ENCODE measurements at places on chromosomes 6 and 20. TPM values are rescaled to one million over a fixed set of nuclear protein-coding genes. Genes with fewer than 3 reads are reported as not detected.

DNA sequence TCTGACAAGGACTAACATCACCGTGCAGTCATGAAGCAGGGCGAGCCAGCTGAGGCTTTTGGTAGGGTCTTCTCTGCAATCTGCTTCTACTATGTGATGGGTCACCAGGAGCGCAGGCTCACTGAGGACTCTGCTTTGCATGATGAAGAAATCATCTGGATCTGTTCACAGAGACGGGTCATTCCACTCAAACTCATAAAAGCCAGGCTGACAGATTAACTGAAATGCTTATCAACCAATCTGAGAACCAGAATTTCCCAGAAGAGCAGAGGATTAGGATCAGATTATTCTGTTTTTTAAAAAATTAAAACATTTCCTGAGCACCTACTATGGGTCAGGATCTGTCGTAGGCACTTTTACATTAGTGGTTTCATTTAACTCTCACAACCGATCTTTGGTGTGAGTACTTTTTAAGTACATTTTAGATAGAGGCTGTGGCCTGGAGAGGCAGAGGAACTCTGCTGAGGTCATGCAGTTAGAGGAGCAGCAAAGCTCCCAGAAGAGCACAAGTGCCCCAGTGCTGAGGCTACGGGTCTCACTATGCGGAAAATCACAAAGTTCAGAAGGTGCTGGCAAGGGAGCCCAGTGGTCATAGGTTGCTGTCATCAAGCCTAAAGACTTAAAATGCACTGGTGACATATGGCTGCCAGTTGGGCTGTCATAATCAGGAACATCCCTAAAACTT lies 109.1 kb downstream of the BACH2 start:
- DNase-seq, result no peak

Gene SNAP91
- polyA plus RNA-seq, result 1.3 TPM

DNA sequence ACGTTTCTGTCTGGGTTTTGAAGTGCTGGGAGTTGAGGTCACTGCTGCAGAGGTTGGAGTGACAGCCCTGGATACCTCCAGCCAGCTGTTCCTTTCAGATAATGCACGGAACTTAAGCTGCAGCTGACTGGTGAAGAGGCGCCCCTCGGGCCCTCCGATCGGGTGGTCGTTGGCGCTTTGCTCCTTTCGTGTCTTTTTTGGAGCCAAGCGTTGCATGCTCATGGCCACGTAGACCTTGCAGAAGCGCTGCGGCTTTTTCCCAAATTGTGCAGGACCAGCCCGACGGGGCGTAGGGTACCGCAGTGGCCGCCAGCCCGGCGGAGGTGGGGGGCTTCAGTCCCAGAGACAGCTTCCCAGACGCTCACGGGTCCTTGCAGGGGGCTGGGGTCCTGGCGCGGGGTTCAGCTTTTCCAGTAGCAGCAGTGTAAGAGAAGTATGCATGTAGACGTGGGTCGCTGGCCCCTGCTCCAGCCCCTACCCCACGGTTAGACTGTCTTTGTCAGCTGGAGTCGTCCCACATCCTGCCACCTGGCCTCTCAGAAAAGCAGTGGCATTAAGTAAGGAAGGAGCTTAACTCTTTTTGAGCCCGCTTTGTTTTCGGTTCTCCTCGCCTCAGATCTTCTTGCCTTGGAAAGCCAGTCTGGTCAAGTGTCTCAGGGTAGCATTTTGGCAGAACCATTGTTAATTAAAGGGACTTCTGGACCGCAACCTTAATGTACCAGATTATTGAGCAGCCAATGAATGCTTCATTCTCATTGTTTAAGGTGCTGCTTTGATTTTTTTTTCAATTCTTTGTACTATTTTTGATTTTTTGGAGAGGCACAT lies 838 bp downstream of the TNFAIP3 start:
- DNase-seq, result peak; percentile 39

DNA sequence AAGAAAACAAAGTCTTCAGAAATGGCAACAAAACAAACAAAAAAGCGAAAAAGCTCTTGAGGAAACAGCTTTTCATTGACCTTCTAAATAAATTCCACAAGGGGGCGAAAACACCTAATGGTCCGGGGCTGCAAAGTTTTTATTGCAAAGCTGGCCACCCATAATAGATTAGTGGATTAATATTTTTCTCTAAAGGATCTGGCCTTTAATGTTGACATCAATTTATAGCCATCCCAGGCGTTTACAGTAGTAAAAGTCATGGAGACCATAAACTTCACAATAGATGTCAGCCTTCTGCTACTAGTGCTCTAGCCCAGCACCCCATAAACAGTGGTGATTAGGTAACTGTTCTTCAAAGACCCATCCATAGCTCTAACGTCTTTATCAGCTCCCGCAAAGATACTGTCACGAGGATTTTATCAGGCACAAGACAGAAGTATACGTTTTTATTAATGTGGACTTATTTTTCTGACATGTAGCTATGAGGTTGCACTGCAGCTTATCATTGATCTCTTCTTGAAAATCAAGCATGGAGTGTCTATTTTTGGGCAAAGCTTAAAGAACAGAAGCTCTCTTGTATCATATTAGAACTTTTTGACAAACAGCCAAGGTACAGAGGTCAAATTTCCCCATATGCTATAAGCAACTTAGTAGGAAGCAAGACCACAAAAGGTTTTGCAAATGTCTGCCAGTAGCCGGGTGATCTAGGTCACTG lies 4.7 kb downstream of the CITED2 start:
- DNase-seq, result no peak

Gene BIRC7
- not detected for polyA plus RNA-seq
